ENCODE measurements at places on chromosomes 5 and 9.
A peak's percentile ranks its signal among the peaks of the same experiment; 100 is the strongest.

GRCh38 chr5:67620424-67621397 is 424.1 kb upstream of the CD180 start:
- no peak for DNase-seq

DNA sequence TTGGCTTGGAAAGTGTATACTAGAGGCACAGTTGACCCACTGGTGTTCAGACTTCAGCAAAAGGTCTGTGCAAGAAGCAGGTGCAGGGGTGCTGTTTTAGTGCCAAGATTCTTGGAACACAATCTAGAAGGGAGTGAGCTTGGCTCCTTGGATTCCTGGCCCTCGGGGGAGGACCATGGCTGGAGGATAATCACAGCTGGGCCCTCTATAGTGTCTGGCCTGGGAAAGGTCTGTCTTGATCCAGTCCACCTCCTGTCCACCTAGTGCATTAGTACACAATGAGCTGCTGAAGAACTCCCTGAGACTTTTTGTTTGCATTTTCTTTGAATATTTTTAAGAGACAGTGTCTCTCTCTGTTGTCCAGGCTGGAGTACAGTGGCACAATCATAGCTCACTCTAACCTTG is 50.4 kb upstream of the PLPP1 start:
- no peak for DNase-seq

GRCh38 chr5:170117736-170118135 is 12.0 kb downstream of the FOXI1 start:
- DNase-seq, result no peak

- no peak for DNase-seq
Measured at GRCh38 chr9:110316261-110317075, 21.2 kb downstream of the TXNDC8 start.

DNA sequence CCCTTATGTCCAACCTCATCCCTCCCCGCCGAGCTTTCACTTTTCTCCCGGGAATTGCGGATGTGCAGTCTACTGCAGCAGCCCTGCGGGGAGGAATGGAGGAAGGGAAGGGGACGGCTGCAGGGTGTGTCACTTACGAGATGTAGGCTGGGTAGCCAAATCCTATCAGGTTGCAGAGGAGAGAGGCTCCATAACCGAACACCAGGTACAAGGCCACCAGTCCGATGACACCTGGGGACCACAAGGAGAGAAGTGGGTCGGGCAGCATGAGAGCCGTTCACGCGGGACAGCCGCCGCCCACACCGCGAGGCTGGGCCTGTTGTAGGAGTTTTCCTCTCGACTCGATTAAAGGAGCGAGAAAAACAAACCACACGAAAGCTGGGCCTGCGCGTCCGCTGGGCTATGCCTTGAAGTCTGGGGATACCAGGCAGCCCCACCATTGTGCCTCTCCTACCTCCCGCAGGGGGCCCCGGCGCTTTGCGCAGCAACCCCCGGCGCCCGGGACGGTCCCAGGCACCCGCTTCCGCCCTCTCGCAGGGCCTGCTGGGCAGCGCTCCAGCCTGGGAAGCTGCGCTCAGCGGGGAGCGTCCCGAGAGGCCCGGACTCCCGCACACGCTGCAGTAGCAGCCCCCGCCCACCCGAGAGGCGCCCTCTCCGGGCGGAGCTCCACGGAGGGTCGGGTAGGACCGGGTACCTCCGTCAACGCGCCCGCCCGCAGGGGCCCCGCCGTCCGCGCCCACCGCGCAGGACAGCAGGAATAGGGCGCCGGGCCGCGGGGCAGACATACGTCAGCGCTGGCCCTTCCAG is 798 bp downstream of the REEP5 start:
- peak; percentile 64 for DNase-seq

DNA sequence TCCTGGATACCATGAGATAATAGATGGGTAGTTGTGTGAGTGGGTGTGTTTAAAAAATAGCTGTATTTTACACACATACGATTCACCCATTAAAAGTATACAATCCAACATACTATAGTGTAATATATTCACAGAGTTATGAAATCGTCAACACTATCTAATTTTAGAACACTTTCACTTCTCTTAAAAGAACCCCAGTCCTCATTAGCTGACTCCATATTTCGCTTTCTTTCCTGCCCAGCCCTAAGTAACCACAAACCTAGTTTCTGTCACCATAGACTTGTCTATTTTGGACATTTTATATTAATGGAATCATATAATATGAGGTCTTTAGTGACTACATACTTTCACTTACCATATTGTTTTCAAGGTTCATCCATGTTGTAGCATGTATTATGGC is 63.8 kb upstream of the S1PR3 start:
- DNase-seq, result no peak

DNA sequence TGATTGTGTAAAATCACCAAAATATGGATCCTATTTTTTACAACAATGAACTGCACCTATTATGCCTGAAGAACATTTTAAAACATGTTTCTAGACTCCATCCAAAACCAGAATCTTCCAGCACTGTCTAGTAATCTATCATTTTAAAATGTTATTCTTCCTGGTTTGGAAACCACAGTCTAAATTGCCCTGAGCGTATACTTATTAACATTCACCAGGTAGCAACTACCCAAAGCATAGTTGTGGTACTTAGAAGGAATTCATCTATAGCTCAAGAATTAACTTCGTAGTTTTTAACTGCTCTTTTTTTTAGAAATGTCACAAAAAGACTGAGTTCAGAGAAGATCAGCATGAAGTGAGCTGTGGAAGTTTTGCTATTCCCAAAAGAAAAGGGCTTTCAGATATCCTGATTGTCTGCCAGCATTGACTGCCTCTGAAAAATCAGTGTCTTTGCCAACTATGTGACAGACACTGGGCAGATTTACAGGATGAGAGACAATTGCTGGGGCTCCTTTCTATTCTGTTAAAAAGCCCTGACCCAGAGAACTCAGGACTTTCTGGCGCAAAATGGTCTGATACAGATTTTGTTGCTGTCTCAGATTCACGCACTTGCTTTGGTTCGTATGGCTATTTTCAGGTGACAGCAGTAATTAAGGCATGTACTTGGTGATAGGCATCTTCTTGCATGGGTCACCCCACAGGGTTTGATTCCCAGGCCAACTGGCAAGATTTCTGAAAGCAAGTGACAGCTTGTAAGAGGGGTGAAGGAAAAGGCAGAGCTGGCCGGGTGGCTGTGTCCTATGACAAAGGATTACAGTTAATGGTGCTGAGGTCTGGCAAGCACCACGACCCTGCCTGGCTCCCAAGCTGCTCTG is 152.5 kb upstream of the RAI14 start:
- DNase-seq, result no peak

- DNase-seq, result no peak
Measured at GRCh38 chr9:82410306-82410705, 421.7 kb downstream of the SPATA31D1 start.

DNA sequence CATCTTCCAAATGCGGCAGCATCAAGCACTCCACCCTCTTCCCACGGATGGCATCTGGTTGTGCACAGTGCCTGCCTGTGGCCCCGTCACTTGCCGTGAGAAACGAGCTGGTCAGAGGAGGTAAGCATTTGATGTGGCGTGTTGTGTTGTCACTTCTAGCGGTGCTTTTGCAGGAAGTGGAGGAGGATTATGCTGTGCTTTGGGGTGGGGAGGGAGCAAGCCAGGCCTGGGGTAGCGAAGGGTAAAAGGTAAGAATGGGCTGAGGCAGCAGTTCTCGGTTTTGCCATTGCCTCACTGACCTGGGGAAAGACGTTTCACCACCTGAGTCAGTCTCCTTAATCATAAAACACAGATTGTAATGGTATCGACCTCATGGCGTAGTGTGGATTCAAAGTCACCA is 2.3 kb upstream of the POMT1 start:
- no peak for DNase-seq

DNA sequence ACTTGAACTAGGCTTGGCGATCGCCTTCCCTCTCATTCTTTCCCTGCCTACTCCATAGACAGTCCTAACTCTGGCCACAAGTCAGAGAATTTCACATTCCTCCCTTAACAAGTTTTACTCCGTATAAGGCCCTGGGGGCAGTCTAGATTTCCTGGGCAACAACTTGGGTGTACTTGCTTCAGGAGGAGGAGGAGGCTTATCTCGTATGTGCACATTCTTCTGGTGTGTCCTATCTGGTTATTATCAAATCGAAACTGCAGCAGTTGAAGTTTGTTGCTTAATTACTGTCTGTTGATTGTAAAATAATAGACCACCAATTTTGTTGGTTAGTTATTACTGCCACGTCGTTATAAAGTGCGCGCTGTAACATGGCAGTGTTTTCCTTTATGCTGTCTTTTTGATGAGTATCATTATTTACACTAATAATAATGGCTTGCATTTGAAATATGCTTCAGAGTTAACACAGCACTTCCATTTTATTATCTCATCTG is 42.0 kb downstream of the PIP5K1B start:
- no peak for DNase-seq

DNA sequence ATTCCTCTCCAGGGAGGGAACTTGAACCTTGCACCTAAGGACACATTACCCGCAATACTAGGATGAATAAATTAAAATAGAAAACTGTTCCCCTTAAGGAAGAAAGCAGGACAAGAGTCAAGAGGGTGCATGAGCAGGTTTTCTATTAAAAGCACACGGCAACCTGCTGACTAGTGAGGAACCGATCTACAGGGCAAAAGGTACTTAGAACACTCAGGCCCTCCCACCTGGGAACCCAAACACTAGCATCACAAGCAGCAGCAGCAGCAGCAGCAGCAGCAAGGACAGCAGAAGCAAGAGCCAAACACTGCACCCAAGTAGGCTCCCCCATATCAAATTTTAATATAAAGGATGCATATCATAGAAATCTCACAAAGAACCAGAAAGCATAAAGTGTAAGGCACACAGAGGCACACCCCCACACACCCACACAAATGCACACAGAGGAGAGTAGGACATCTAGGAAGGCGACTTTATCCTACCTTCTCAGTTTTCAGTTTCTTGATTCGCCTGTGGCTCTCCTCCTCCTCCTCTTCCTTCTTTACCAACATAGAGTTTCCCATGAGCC is 2.8 kb downstream of the ZNF608 start:
- no peak for DNase-seq

- DNase-seq, result no peak
Measured at GRCh38 chr5:105530716-105531261, 1968.2 kb upstream of the NUDT12 start.

GRCh38 chr9:14868772-14869583 is 41.2 kb downstream of the FREM1 start:
- peak; percentile 14 for DNase-seq

DNA sequence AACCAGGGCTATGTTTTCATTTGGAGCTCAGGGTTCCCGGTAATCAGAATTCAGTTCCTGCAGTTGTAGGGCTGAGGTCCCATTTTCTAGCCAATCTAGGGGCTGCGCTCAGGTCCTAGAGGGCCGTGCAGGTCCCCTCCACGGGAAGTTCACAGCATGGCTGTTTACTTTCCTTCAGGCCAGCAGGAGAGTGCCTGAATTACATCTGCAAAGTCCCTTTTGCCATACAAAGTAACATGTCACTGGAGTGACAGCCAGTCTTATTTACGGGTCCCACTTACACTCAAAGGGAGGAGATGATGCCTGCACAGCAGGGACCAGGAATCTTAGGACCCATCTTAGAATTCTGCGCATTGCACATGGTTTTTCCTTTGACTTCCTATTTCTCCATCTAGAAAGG is 29.9 kb upstream of the TGFBI start:
- no peak for DNase-seq

GRCh38 chr9:15390201-15390600 is 32.5 kb upstream of the SNAPC3 start:
- DNase-seq, result no peak

DNA sequence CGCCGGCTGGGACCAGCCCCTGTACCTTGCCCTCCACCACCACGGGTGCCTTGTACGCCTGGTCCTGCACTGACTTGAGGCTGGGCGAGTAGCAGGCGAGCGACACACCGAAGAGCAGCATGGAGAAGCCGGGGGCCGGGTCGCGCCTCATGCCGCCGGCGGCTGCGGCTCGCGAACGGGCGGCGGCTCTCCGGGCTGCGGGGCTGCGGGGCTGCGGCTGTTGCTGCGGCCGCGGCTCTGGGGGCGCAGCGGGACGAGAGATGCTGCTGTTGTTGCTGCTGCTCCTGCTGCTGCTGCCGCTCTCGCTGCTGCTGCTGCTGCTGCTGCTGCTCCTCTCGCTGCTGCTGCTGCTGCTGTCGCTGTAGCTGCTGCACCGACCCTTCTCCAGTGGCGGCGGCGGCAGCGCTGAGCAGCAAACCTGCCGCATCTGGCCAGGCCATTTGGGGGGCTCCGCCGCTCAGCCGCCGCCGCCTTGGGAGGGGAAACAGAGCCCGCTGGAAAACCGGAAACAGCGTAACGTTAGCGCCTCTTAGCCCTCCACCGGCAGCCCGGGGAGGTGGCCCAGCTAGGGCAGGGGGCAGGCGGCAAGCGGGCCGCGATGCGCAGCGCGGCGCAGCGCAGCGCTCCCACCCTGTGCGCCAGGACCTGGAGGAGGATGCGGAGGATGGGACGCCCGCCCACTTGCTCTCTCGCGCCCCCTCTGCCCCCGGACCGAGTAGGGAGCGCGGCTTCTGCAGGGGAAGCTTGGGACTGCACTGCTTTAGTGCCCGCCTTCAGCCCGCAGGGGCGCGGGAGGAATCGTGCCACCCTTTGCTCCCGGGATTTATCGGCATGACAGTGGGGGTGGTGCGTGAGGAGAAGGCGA is at the start of gene NRG2:
Gene NRG2, minus strand, starts transcription at position 657 of the 865 bp plus-strand sequence.
- peak; percentile 69 for DNase-seq

GRCh38 chr5:150213530-150213929 is 23.7 kb downstream of the SLC6A7 start:
- no peak for DNase-seq

DNA sequence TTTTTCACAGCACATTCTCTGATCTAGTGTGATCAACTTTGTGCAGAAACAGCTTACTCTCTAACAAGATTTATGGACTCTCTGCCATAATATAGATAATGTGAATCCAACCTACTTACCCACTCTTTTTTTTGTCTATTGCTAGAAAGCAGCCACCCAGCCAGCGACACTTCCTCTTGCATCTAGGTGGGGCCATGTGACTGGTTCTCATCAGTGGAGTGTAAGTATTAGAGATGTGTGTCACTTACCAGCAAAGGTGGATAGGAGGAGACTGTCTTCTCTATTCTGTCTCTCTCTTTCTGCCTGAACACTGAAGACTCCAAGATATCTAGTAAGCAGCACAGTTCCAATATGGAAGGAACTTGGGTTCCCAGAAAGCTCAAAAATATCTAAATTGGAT is 174.8 kb downstream of the MCTP1 start:
- DNase-seq, result no peak

DNA sequence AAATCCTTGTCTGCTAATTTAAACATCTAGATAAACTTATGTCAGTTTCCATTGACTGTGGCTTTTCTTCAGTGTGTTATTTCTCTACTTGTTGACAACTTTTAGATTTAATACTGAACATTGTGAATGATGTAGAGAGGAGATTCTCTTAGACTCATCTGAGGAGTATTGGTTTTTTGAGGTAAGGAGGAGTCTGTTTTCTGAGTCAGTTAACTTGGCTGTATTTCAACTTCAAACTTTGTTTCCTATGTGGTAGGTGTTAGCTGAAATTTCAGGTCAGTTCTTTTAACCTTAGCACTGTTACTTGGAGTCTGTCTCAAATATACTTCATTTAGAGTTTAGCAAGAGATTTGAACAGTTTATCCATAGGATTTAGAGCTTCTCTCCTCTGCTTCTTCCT is 67.9 kb downstream of the XRCC4 start:
- no peak for DNase-seq

- no peak for DNase-seq
Measured at GRCh38 chr9:109560470-109561132, 62.5 kb upstream of the PTPN3 start.

All from neuronal stem cell (in vitro differentiated cells).